A549 treated with CpdA at 1 μM for 4 hours (cell line): ENCODE measurements at places on chromosomes 12 and 14. TPM values are rescaled to one million over a fixed set of nuclear protein-coding genes. Genes with fewer than 3 reads are reported as not detected.

Gene NUP107
- 58.8 to 80.5 TPM (median 70.6 TPM) in 5 replicates for total RNA-seq

Gene SERPINA10
- total RNA-seq = 0.08 TPM in 1 of 5 replicates, not detected in the others

Gene KRT2
- 0.03 TPM in 1 of 5 replicates, not detected in the others for total RNA-seq

Gene RIPK3
- total RNA-seq = not detected in 5 replicates

Gene SLC25A29
- 7.4 to 12.0 TPM (median 10.6 TPM) in 5 replicates for total RNA-seq

Gene CIDEB
- 0.18 to 0.50 TPM (median 0.32 TPM) in 5 replicates for total RNA-seq

Gene PYGL
- 108 to 143 TPM (median 129 TPM) in 5 replicates for total RNA-seq

Gene USP44
- total RNA-seq = 0.08 to 0.26 TPM (median 0.17 TPM) in 5 replicates
